Daoy (cell line): ENCODE measurements at places on chromosomes 1 and 21. TPM values are rescaled to one million over a fixed set of nuclear protein-coding genes. Genes with fewer than 3 reads are reported as not detected.

DNA sequence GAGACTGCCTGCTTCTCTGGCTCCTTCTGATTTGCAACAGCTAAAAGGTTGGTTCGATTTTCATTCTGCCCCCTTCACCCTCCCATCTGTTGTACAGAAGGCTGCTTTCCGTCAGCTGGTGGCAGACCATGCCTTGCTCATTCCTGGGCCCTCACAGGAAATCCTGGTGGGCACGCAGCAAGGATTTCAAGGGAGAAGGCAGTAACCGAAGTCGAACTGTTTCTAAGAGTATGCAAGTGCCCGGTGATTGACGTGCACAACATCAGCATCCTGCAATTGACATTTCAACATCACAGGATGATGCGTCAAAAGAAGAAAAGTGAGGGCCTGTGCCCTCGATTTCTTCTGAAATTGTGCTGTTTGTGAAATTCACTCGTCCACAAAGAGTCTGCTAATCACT is 83.8 kb downstream of the PLPP3 start:
- DNase-seq: no peak

Gene CFAP74
- total RNA-seq: not detected in 2 replicates

- DNase-seq: no peak
Measured at GRCh38 chr1:188499690-188500089, 1670.9 kb downstream of the PLA2G4A start.

Gene FCRL3
- total RNA-seq: not detected in 2 replicates

Gene FCRL2
- not detected in 2 replicates for total RNA-seq

Gene CIART
- not detected in 2 replicates for total RNA-seq

Gene AGT
- not detected in 2 replicates for total RNA-seq

GRCh38 chr1:84202126-84202525 is 58.1 kb downstream of the PRKACB start:
- no peak for DNase-seq
